Activated naive CD4-positive, alpha-beta T cell treated with anti-CD3 and anti-CD28 coated beads, Interleukin-2, amount 10 ng/mL, durations not matched to agents 5 hours and 36 hours (primary cell): ENCODE measurements at places on chromosomes 3 and 15. TPM values are rescaled to one million over a fixed set of nuclear protein-coding genes. Genes with fewer than 3 reads are reported as not detected.

Gene HYAL2
- total RNA-seq: 4.0 TPM

Gene MYLK
- not detected for total RNA-seq

Gene SERPINI2
- not detected for total RNA-seq

Gene TRPM1
- total RNA-seq: not detected

Gene C2CD4A
- total RNA-seq: not detected

Gene APBA2
- 25.7 TPM for total RNA-seq

Gene GRK7
- not detected for total RNA-seq
